Hair follicular keratinocyte (primary cell): ENCODE measurements at places on chromosomes 4 and X. TPM values are rescaled to one million over a fixed set of nuclear protein-coding genes. Genes with fewer than 3 reads are reported as not detected.

DCAF8L2 gene
- not detected in 2 replicates for total RNA-seq

USP51 gene
- total RNA-seq: 0.38 and 0.39 TPM in 2 replicates

MAGEA4 gene
- total RNA-seq: not detected in 2 replicates

MAGEA12 gene
- not detected in 2 replicates for total RNA-seq

PCYT1B gene
- total RNA-seq: 7.2 and 8.8 TPM in 2 replicates

TKTL2 gene
- total RNA-seq: not detected in 2 replicates

PF4V1 gene
- total RNA-seq: not detected in 2 replicates
